Spleen (tissue), 13 donors: ENCODE measurements at places on chromosomes 3 and 15. TPM values are rescaled to one million over a fixed set of nuclear protein-coding genes. Genes with fewer than 3 reads are reported as not detected.
A peak's percentile ranks its signal among the peaks of the same experiment; 100 is the strongest.

- H3K27me3 ChIP-seq = no peaks in the 10 kb centered on the region
- DNase-seq = no peak
Observed at GRCh38 chr3:131236421-131236820, 145.2 kb upstream of the NUDT16 start.

GRCh38 chr3:88986834-88987233, 120.6 kb upstream of the EPHA3 start:
- H3K27ac ChIP-seq = no peak overlapping the region
- no peak for DNase-seq
- H3K4me3 ChIP-seq = no peak overlapping the region
- no peaks in the 10 kb centered on the region for H3K4me1 ChIP-seq

DNA sequence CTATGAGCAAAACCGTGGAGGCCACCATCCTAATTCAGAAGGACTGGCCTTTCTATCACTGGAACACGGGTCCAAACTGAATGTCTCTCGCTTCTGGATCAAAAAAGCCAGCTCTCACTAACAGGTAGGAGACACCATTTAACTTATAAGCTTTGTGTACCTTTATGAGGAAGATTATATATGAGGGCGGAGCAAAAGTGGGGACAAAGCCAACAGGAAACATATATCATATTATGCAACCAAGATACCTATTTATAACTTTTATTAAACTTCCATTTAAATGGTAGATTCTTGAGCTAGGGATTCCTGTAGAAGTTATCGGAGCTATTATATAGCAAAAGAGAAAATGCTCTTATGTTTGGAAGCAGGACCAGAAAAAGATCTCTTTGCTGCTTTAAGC, 78.4 kb downstream of the IGF2BP2 start:
- no peaks in the 10 kb centered on the region for H3K27me3 ChIP-seq
- peaks cover 25% of the 10 kb centered on the region for H3K4me1 ChIP-seq
- H3K4me3 ChIP-seq = no peak overlapping the region
- no peak for DNase-seq
- no peak overlapping the region for H3K27ac ChIP-seq
- no peaks in the 10 kb centered on the region for H3K36me3 ChIP-seq

- H3K4me3 ChIP-seq = no peak overlapping the region
- no peaks in the 10 kb centered on the region for H3K27me3 ChIP-seq
- H3K4me1 ChIP-seq = no peaks in the 10 kb centered on the region
- DNase-seq = no peak
- no peak overlapping the region for H3K27ac ChIP-seq
Observed at GRCh38 chr3:125019271-125019670, 36.5 kb downstream of the HEG1 start.

DNA sequence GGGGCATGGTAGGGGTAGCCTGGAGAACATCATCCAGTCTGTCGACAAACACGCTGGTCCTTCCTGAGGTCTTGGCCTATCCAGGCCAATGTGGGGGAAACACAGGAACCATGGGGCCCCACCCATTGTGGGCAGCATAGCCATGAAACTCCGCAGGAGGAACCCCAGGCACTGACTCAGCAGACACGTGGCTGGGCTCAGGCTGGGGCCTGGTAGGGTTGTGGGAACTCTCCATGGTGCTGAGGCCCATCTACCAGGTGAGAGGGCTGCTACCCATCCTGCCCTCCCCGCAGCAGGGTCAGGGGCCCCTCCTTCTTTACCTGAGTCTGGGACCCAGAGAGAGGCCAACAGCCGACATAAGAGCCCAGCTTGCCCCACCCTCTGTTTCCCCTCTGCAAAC, 22.6 kb upstream of the CACNA2D2 start:
- no peaks in the 10 kb centered on the region for H3K36me3 ChIP-seq
- H3K27me3 ChIP-seq = no peaks in the 10 kb centered on the region
- H3K27ac ChIP-seq = no peak overlapping the region
- no peak overlapping the region for H3K4me3 ChIP-seq
- no peaks in the 10 kb centered on the region for H3K4me1 ChIP-seq

DNA sequence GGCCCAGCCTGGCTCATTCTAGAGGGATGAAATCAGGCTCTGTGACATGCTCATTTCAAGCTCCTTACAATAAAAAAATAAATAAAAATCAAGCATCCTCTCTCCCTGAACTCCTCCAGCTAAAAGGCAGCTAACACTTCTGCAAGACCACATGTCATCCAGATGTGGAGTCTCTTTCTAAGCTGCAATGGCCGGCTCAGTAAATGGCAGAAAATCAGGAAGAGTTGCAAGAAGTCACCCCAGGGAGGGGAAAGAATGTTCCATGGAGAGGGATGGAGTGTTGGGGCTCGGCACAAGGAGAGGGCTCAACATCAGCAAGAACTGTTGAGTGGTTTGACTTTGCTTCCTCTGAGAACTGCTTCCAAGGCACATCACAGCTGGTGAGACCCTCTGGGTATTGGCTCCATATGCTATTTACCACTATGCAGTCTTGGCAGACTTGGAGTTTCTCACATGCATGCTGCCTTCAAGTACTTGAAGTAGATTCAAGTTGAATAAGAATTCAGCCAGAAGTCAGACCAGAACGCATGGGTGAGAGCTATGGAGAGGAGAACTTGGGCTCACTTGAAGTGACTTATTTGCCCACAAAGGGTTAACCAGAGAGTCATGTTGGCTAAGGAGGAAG, 689.0 kb downstream of the NTRK3 start:
- no peak for DNase-seq
- no peaks in the 10 kb centered on the region for H3K27me3 ChIP-seq
- no peaks in the 10 kb centered on the region for H3K36me3 ChIP-seq
- H3K27ac ChIP-seq = no peak overlapping the region

GRCh38 chr3:31465999-31466398, 66.7 kb upstream of the STT3B start:
- no peak for DNase-seq
- H3K27ac ChIP-seq = no peak overlapping the region
- no peaks in the 10 kb centered on the region for H3K27me3 ChIP-seq
- no peak overlapping the region for H3K4me3 ChIP-seq

GRCh38 chr3:175646865-175647264, 787.7 kb downstream of the NAALADL2 start:
- H3K4me1 ChIP-seq = no peaks in the 10 kb centered on the region
- no peak for DNase-seq
- no peaks in the 10 kb centered on the region for H3K27me3 ChIP-seq
- H3K27ac ChIP-seq = no peak overlapping the region

DNA sequence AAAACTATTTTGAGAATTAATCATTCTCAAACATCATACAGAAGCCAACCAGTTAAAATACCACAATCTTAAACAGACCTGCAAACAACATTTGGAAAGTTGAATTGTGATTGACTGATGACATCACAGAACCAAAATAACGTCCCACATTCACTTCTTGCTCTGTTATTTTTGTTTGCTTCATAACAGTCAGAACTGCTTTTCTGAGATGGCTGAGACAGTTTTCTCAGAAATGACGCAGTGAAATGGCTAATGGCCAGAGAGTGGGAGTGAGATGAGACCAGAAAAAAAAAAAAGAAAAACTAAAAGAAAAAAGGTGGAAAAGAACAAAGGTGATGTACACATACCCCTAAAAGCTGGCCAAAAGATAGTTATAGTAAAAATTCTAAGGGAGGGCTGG, 1061.2 kb downstream of the FHIT start:
- H3K27me3 ChIP-seq = no peaks in the 10 kb centered on the region
- H3K4me3 ChIP-seq = no peak overlapping the region
- H3K36me3 ChIP-seq = no peaks in the 10 kb centered on the region
- H3K27ac ChIP-seq = no peak overlapping the region
- no peak for DNase-seq
- H3K4me1 ChIP-seq = no peaks in the 10 kb centered on the region

DNA sequence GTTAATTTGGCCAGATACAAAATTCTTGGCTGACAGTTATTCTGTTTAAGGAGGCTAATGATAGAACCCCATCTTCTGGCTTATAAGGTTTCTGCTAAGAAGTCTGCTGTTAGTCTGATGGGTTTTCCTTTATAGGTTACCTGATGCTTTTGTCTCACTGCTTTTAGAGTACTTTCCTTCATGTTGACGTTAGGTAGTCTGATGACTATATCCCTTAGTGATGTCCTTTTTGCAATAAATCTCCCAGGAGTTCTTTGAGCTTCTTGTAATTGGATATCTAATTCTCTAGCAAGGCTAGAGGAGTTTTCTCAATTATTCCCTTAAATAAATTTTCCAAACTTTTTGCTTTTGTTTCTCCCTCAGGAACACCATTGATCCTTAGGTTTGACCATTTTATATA, 114.1 kb upstream of the CDIN1 start:
- no peak for DNase-seq
- H3K27me3 ChIP-seq = no peaks in the 10 kb centered on the region
- no peak overlapping the region for H3K27ac ChIP-seq
- H3K4me3 ChIP-seq = no peak overlapping the region
- no peaks in the 10 kb centered on the region for H3K4me1 ChIP-seq

- H3K4me3 ChIP-seq = no peak overlapping the region
- no peaks in the 10 kb centered on the region for H3K4me1 ChIP-seq
- H3K27ac ChIP-seq = no peak overlapping the region
Observed at GRCh38 chr3:131216801-131217200, 164.8 kb upstream of the NUDT16 start.

- no peak for DNase-seq
- peak overlapping the region; percentile 41 for H3K4me3 ChIP-seq
- no peaks in the 10 kb centered on the region for H3K27me3 ChIP-seq
- H3K4me1 ChIP-seq = no peaks in the 10 kb centered on the region
- H3K27ac ChIP-seq = peak overlapping the region; percentile 85
Observed at GRCh38 chr3:154970797-154971196, 109.3 kb upstream of the MME start.

DNA sequence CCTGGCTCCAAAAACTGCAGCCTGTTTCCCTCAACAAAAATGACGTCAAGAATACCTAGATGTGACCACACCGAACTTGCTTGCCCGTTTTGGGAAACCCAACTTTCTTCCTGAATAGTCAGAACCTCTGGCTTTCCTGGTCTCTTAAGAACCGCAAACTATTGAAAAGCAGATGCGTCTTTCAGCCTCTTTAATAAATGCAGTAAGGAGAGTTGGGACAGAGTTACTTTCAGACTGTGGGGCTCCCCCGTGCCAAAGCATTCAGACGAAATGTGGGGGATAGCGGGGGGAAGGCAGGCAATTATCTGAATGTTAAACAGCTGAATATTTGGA, 1.2 kb upstream of the PROK2 start:
- H3K36me3 ChIP-seq = no peaks in the 10 kb centered on the region
- H3K4me1 ChIP-seq = peaks cover 15% of the 10 kb centered on the region
- peak overlapping the region; percentile 87 for H3K27ac ChIP-seq

GRCh38 chr3:16174389-16174788, at the start of gene GALNT15:
Gene GALNT15, plus strand, starts transcription at chr3:16174680. Its CDS starts 472 bp downstream, at chr3:16175152.
- H3K4me1 ChIP-seq = no peaks in the 10 kb centered on the region
- no peaks in the 10 kb centered on the region for H3K36me3 ChIP-seq
- DNase-seq = peak; percentile 86
- peak within 1 kb of the TSS; percentile 49 for H3K4me3 ChIP-seq

GRCh38 chr15:78923015-78923414, 21.8 kb downstream of the CTSH start:
- no peaks in the 10 kb centered on the region for H3K4me1 ChIP-seq
- no peaks in the 10 kb centered on the region for H3K27me3 ChIP-seq
- H3K36me3 ChIP-seq = peaks cover 100% of the 10 kb centered on the region
- no peak overlapping the region for H3K27ac ChIP-seq
- no peak overlapping the region for H3K4me3 ChIP-seq

- peaks cover 32% of the 10 kb centered on the region for H3K4me1 ChIP-seq
- no peak overlapping the region for H3K27ac ChIP-seq
- no peak overlapping the region for H3K4me3 ChIP-seq
Observed at GRCh38 chr3:134326760-134327593, 47.3 kb downstream of the AMOTL2 start.

GRCh38 chr3:44076221-44076829, 165.4 kb upstream of the TOPAZ1 start:
- H3K4me3 ChIP-seq = no peak overlapping the region
- peaks cover 5% of the 10 kb centered on the region for H3K27me3 ChIP-seq
- no peaks in the 10 kb centered on the region for H3K36me3 ChIP-seq
- H3K4me1 ChIP-seq = no peaks in the 10 kb centered on the region
- no peak for DNase-seq

Gene PAK6
- 1.5 TPM for total RNA-seq

Gene MESP1
- total RNA-seq = 0.19 TPM

Gene CHRNA3
- total RNA-seq = 0.50 TPM

Gene VILL
- 16.5 TPM for total RNA-seq

Gene FAM174B
- total RNA-seq = 7.4 TPM

Gene PLSCR1
- 172 TPM for total RNA-seq

Gene UMPS
- 26.1 TPM for total RNA-seq

Gene SMAD6
- total RNA-seq = 6.9 TPM

Gene CLEC3B
- total RNA-seq = 295 TPM
